ENCODE measurements at places on chromosomes 13 and 19. TPM values are rescaled to one million over a fixed set of nuclear protein-coding genes. Genes with fewer than 3 reads are reported as not detected.

SIGLECL1 gene
- not detected for total RNA-seq

GRCh38 chr19:18948075-18948975, 7.3 kb upstream of the HOMER3 start:
- no peak overlapping the region for H3K27ac ChIP-seq
- H3K4me3 ChIP-seq: no peak overlapping the region
- H3K4me1 ChIP-seq: no peaks in the 10 kb centered on the region
- H3K27me3 ChIP-seq: no peaks in the 10 kb centered on the region
- no peak for DNase-seq
- H3K36me3 ChIP-seq: no peaks in the 10 kb centered on the region

- no peak overlapping the region for H3K27ac ChIP-seq
- peaks cover 20% of the 10 kb centered on the region for H3K4me1 ChIP-seq
- H3K27me3 ChIP-seq: no peaks in the 10 kb centered on the region
- no peak overlapping the region for H3K4me3 ChIP-seq
- no peak for DNase-seq
Observed at GRCh38 chr19:42230571-42230970, 10.5 kb downstream of the ZNF526 start.

- peak overlapping the region; percentile 53 for H3K4me3 ChIP-seq
- H3K36me3 ChIP-seq: no peaks in the 10 kb centered on the region
- no peak for DNase-seq
- no peaks in the 10 kb centered on the region for H3K27me3 ChIP-seq
- no peaks in the 10 kb centered on the region for H3K4me1 ChIP-seq
Observed at GRCh38 chr19:37551129-37551993, 43.2 kb downstream of the ZNF571 start.

DNA sequence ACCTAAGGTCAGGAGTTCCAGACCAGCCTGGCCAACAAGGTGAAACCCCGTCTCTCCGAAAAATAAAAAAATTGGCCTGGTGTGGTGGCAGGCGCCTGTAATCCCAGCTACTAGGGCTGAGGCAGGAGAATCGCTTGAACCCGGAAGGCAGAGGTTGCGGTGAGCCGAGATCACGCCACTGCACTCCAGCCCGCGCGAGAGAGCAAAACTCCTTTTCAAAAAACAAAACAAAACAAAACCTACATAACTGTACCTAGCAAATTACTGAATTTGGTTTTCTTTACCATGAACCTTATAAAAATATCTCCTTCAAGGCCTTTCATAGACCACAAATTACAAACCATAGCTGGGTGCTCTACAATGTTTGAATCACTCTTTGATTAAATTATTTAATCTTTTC, 760 bp downstream of the ZNF91 start:
- H3K27me3 ChIP-seq: no peaks in the 10 kb centered on the region
- peak overlapping the region; percentile 66 for H3K4me3 ChIP-seq
- H3K36me3 ChIP-seq: no peaks in the 10 kb centered on the region
- DNase-seq: no peak
- peaks cover 12% of the 10 kb centered on the region for H3K4me1 ChIP-seq

DNA sequence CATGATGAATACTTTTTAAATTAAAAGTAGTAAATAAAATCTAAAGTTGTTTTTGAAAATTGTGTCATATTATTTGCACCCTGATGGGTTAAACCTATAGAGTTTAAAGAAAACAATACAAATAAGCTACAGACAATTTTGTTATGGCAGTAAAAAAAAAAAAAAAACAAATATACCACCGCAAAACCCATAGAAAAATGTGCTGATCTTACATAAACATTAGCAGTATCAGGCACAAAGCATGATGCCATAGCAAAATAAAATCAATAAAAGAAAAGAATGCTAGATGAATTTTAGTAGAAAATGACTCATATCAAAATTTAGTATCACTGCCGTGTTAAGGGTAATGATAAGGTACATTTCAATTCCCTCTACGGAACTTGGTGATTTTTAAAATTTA, 826.0 kb downstream of the SLITRK1 start:
- H3K27me3 ChIP-seq: no peaks in the 10 kb centered on the region
- no peaks in the 10 kb centered on the region for H3K36me3 ChIP-seq
- DNase-seq: no peak
- no peak overlapping the region for H3K27ac ChIP-seq

GRCh38 chr13:22086597-22087330, 415.9 kb downstream of the FGF9 start:
- H3K27me3 ChIP-seq: no peaks in the 10 kb centered on the region
- H3K27ac ChIP-seq: no peak overlapping the region
- H3K4me3 ChIP-seq: no peak overlapping the region
- DNase-seq: no peak
- H3K4me1 ChIP-seq: no peaks in the 10 kb centered on the region
- H3K36me3 ChIP-seq: no peaks in the 10 kb centered on the region
